Smooth muscle cell of the umbilical artery (primary cell): ENCODE measurements at places on chromosomes 2 and 18. TPM values are rescaled to one million over a fixed set of nuclear protein-coding genes. Genes with fewer than 3 reads are reported as not detected.

PELI1 gene
- 6.5 and 13.6 TPM in 2 replicates for total RNA-seq

TGFBRAP1 gene
- 30.9 and 50.7 TPM in 2 replicates for total RNA-seq

EVA1A gene
- 39.2 and 46.8 TPM in 2 replicates for total RNA-seq

CYRIA gene
- 0.30 and 0.51 TPM in 2 replicates for total RNA-seq

TSPYL6 gene
- total RNA-seq, result not detected in 2 replicates

HOXD3 gene
- 0.92 and 2.4 TPM in 2 replicates for total RNA-seq

UGT1A6 gene
- total RNA-seq, result not detected in 2 replicates

SCTR gene
- total RNA-seq, result not detected in 2 replicates

DSC2 gene
- 2.8 and 3.3 TPM in 2 replicates for total RNA-seq

LAMA1 gene
- 31.2 and 44.6 TPM in 2 replicates for total RNA-seq

IFIH1 gene
- 5.6 and 6.6 TPM in 2 replicates for total RNA-seq

PCARE gene
- not detected in 2 replicates for total RNA-seq

HOXD9 gene
- total RNA-seq, result 2.7 and 3.6 TPM in 2 replicates

COLEC12 gene
- 0.28 and 0.30 TPM in 2 replicates for total RNA-seq

PLB1 gene
- 1.1 and 1.2 TPM in 2 replicates for total RNA-seq

CRYGD gene
- total RNA-seq, result not detected in 2 replicates

DNAH6 gene
- 0.05 and 0.30 TPM in 2 replicates for total RNA-seq

SH3RF3 gene
- 3.4 and 6.5 TPM in 2 replicates for total RNA-seq

MAT2A gene
- total RNA-seq, result 111 and 170 TPM in 2 replicates

STARD6 gene
- total RNA-seq, result not detected in 2 replicates

SCYGR4 gene
- total RNA-seq, result not detected in 2 replicates

HRH4 gene
- total RNA-seq, result 0.05 and 0.30 TPM in 2 replicates

L3MBTL4 gene
- total RNA-seq, result not detected in 2 replicates

UGT1A7 gene
- not detected in 2 replicates for total RNA-seq

ACTG2 gene
- total RNA-seq, result 94.1 and 175 TPM in 2 replicates

REEP1 gene
- under 0.01 and 0.18 TPM in 2 replicates for total RNA-seq

IGFBP2 gene
- 8.9 and 141 TPM in 2 replicates for total RNA-seq

CIB4 gene
- not detected in 2 replicates for total RNA-seq

PROKR1 gene
- total RNA-seq, result not detected in 2 replicates

CRACDL gene
- not detected in 2 replicates for total RNA-seq

PIAS2 gene
- 21.4 and 26.2 TPM in 2 replicates for total RNA-seq
